ENCODE measurements at places on chromosomes 2 and 18. TPM values are rescaled to one million over a fixed set of nuclear protein-coding genes. Genes with fewer than 3 reads are reported as not detected.

GRCh38 chr2:241950413-241951315 is 81.1 kb downstream of the RTP5 start:
- peak; percentile 92 for DNase-seq

Gene FKBP7
- total RNA-seq: 30.4 TPM

Gene C2orf78
- total RNA-seq: not detected

Gene CPLX4
- total RNA-seq: not detected

Gene SCN2A
- 0.62 TPM for total RNA-seq

Gene GAREM2
- 6.9 TPM for total RNA-seq
